ENCODE measurements at places on chromosomes 12 and 14.

GRCh38 chr14:72256055-72256454 lies 323.8 kb downstream of the RGS6 start:
- no peak for DNase-seq

DNA sequence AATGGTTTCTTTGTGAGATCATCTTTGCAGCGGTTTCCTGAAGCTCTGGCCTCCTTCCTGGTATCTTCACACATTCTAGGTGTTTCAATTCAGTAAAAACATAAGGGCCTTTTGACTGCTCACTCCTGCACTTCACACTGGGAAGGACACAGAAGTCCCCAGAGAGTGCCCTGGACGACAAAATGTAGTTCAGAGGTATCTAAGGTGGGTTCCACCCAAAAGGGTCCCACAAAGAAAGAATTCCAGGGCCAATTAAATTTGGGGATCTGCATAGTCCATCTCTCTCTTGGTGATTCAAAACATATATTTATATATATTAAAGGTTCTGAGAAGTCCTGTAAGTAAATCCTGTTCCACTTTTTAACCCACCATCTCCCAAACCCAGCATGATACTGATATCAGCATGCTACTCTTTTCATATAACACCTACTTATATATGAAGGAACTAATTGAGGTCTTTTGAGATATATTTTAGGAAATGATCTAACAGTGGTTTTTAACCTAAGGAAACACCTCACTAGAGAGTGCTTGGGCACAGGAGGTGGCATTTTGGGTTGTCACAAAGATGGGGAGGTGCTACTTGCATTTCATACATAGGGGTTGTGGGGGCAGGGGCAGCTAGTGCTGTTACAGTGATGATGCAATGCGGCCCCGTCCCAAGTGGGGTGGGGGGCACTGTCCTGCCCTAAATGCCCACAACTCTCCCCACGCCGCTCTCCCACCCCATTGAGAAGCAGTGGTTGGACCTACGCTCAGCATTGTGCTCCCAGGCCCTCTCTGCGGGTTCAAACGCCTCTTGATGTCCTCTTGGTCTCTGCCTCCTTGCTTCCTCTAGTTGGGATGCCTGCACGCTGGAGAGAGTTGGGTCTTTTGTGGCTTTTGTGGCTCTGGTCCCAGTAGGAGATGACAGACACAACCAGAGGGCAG lies 109.4 kb downstream of the ARF6 start:
- peak; percentile 82 for DNase-seq

GRCh38 chr12:128914908-128915563 lies 61.8 kb downstream of the GLT1D1 start:
- DNase-seq, result no peak

- DNase-seq, result peak; percentile 68
Measured at GRCh38 chr12:123971770-123972456, 718 bp downstream of the CCDC92 start.

- DNase-seq, result peak; percentile 63
Measured at GRCh38 chr12:124036657-124037109, 63.7 kb downstream of the ZNF664 start.

- no peak for DNase-seq
Measured at GRCh38 chr12:52818388-52818787, 4.5 kb upstream of the KRT4 start.

DNA sequence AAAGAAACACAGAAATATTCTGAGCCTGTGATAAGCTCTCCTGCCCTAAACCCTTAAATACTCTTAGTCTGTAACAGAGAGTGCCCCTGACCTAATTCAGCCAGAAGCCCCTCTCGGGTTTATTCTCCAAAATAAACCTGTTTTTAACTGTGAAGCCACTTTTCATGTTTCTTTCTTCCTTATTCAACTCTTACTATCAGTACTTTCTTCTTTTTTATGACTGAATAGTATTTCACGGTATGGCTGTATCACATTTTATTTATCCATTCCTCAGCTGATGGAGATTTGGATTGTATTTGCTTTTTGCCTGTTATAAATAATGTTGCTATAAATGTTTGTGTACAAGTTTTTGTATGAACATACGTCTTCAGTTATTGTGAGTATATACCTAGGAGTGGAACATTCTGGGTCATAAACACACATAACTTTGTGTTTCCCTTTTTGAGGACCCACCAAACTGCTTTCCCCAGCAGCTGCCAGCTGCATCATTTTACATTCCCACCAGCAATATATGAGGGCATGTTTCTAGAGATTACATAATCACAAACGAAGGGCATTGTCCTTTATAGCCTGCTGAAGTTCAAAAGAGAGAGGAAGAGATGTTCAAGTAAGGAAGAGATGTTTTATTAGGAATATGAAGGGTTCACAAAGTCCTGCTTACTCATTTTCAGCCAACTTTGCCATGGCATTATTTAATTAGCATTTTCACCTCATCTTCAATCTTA lies 199.4 kb upstream of the NUDT4 start:
- no peak for DNase-seq

DNA sequence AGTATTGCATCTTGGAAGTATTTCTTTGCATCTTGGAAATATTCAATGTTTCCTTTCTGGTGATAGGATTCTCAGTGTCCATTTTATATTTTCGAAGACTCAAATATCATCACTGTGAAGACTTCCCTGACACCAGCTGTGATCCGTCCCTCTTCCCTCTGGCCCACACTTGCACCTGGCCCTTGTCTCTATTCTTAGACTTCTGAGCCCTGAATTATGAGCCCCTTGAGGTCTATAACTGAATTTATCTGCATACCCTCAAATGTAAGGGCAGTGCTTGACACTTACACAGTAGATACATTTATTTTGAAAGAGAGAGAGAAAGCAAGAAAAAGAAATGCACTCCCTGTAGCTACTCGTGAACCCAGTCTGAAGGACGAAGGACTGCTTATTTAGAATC lies 376.7 kb downstream of the ZFP36L1 start:
- DNase-seq, result no peak

DNA sequence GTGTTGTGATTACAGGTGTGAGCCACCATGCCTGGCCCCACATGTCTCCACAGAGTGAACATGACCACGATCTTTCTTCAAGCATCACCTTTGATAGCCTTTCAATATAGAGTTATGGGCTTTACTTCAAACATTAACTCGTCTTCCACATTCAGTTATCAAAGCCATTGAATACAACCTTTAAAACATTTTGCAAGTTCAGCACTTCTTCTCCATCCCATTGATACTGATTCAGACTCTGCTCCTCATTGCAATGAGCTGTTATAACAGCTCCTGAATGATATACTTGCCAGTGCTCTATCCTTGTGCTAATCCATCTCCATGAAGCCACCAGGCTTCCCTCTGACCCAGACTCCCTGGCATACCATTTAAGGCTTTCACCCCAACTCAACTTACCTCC lies 223.5 kb upstream of the EEA1 start:
- DNase-seq, result no peak

- no peak for DNase-seq
Measured at GRCh38 chr12:91271185-91271584, 88.6 kb upstream of the DCN start.

DNA sequence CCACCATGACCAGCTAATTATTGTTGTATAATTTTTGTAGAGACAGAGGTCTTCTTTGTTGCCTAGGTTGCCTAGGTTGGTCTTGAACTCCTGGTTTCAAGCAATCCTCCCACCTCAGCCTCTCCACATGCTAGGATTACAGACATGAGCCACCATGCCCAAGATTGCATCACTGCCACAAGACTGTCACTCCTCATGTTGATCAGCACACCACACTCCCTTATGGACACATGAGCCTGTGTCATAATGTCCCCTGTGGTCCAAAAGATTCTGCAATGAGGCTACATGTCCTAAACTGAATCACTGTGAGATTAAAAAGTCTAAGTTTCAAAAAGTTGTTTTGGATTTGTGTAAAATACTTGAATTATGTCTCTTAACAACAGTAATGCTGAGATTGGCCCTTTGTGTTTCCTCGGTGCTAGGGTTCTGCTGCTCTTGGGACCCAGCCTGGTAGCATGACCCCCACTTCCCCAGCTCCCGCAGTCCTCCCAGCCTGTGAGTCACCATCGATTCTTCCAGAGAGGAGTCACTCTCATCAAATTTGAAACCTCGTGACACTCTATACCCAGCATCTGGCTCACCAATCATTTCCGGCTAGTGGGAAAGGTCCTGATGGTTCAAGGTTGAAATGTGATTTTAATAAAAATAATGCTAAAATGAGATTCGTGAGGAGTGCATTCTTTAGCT lies 890.9 kb downstream of the VRK1 start:
- DNase-seq, result no peak

GRCh38 chr14:100237735-100238418 lies 1.1 kb upstream of the YY1 start:
- peak; percentile 78 for DNase-seq

DNA sequence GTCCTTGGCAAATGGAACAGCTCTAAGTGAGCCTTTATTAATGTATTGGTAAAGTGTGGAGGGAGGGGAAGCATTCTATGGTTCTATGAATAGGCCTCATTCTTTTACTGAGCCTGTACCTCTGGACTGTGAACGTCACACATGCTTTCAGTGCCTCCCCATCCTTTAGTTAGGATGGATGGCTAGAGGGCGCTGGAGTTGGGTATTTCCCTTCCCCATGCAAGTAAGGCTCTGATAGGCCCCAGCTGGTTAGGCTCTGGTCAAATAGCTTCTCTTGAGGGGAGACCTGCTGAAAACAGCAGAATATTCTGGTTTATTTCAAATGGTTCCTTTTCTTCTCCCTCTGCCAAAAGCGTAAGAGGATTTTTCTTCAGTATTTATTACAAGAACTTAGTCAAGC lies 860.9 kb upstream of the MDGA2 start:
- no peak for DNase-seq

DNA sequence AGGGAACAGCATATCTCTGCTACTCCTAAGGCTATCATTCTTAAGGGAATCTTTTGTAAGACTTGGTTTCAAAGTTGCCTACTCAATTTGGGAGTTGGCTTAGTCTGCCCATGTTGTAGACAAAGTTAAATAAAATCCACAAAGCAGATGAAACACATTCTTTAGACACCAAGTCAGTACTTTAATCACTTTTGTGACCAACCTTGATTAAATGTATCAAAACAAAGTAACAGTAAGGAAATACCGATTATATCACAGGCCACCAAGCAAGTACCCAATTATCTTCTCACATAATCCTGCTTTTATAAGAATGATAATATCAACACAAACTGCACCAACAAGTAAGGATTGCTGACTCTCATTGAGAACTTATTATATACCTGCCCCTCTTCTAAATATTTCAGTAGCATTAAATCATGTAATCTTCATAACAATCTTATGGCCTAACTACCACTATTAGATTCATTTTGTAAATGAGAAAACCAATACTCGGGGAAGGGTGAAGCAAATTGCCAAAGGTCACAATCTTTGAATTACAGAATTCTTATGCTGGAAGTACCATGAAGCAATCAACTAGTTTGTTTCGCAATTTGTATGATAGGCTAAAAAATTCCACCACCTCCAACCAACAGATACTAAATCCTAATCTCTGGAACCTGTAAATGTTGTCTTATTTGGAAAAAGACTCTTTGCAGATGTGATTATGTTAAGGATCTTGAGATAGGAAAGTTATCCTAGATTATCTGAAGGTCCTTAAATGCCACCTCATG lies 12.6 kb upstream of the DIO2 start:
- DNase-seq, result no peak

DNA sequence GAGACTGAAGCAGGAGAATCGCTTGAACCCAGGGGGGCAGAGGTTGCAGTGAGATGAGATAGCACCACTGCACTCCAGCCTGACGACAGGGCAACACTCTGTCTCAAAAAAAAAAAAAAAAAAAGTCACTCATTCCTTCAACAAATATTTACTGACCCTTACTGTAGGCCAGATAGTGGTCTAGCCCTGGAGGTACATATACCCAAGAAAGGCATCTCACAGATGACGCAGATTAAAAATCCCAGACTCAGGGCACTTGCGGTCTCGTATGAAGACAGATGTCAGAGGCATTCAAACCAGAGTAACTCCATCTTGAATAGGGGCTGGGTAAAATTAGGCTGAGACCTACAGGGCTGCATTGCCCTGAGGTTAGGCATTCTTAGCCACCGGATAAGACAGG lies 44.8 kb downstream of the CLMN start:
- no peak for DNase-seq

DNA sequence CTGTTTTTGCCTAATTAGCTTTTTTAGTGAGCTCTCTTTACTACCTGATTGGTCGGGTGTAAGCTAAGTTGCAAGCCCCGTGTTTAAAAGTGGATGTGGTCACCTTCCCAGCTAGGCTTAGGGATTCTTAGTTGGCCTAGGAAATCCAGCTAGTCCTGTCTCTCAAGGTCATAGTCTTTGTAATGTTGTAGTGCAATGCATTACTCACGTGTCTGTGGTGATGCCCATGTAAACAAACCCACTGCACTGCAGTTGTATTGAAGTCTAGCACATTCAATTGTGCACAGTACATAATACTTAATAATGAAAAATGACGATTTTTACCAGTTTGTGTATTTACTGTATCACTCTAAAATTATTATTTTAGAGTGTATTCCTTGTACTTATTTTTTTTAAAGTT lies 335.5 kb downstream of the NUAK1 start:
- no peak for DNase-seq

- DNase-seq, result no peak
Measured at GRCh38 chr14:91997492-91997891, 42.4 kb downstream of the TRIP11 start.

GRCh38 chr14:57982804-57983634 lies 117.1 kb upstream of the SLC35F4 start:
- no peak for DNase-seq

- DNase-seq, result no peak
Measured at GRCh38 chr12:124034297-124034696, 61.3 kb downstream of the ZNF664 start.

GRCh38 chr12:51818566-51819300 lies 29.8 kb downstream of the FIGNL2 start:
- DNase-seq, result no peak

GRCh38 chr12:115998119-115998633 lies 279.3 kb downstream of the MED13L start:
- no peak for DNase-seq

DNA sequence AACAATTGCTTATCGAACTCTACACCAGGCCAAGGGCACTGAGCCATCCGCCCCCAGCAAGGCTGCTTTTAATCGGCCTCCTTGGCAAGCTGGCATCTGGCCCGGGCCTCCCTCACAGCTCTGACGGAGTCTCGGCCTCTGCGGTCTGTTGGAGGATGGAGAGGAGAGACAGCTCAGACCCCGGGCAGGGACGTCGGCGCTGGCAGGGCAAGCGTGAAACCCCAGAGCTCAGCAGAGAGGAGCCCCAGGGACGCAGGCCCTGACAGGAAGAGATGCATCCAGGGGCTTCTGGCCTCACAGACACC lies 17.5 kb downstream of the CAMKK2 start:
- no peak for DNase-seq

Measured in activated CD8-positive, alpha-beta memory T cell treated with anti-CD3 and anti-CD28 coated beads, Interleukin-2, amount 50 U/mL, for 48 hours (primary cell).